Activated T-helper 17 cell treated with anti-CD3 and anti-CD28 coated beads, Interleukin-2, amount 50 U/mL, for 72 hours (primary cell): ENCODE measurements at places on chromosomes 5 and 9. TPM values are rescaled to one million over a fixed set of nuclear protein-coding genes. Genes with fewer than 3 reads are reported as not detected.

The SPATA24 gene
- 9.2 TPM for total RNA-seq

The ATP10B gene
- total RNA-seq: not detected

The FAM81B gene
- total RNA-seq: not detected

The PCDHA11 gene
- not detected for total RNA-seq

The MEF2C gene
- total RNA-seq: not detected

The HTR1A gene
- not detected for total RNA-seq

The SLC25A48 gene
- not detected for total RNA-seq

The RALGPS1 gene
- 3.4 TPM for total RNA-seq

The CEL gene
- total RNA-seq: 4.2 TPM

The ARSI gene
- total RNA-seq: not detected

The CHSY3 gene
- not detected for total RNA-seq
